A549 treated with dexamethasone at 1 μM for 4 hours (cell line): ENCODE measurements at places on chromosomes 12 and 14. TPM values are rescaled to one million over a fixed set of nuclear protein-coding genes. Genes with fewer than 3 reads are reported as not detected.

METAP2 gene
- 128 to 169 TPM (median 134 TPM) in 5 replicates for total RNA-seq

ADCK1 gene
- 4.4 to 6.5 TPM (median 5.6 TPM) in 5 replicates for total RNA-seq

DRAM1 gene
- 18.2 to 20.5 TPM (median 18.5 TPM) in 5 replicates for total RNA-seq

ANAPC7 gene
- 47.0 to 60.7 TPM (median 57.1 TPM) in 5 replicates for total RNA-seq

GPR65 gene
- total RNA-seq = not detected in 5 replicates

KRT78 gene
- 0.12 to 0.36 TPM (median 0.19 TPM) in 4 of 5 replicates, not detected in the other for total RNA-seq

C14orf180 gene
- not detected in 5 replicates for total RNA-seq

KRT73 gene
- not detected in 5 replicates for total RNA-seq

KRT3 gene
- total RNA-seq = 0.05 to 0.06 TPM (median 0.05 TPM) in 3 of 5 replicates, not detected in the others

TAS2R50 gene
- not detected in 5 replicates for total RNA-seq

GDF3 gene
- total RNA-seq = not detected in 5 replicates

TEX52 gene
- total RNA-seq = not detected in 5 replicates

DYRK2 gene
- total RNA-seq = 8.5 to 14.4 TPM (median 11.9 TPM) in 5 replicates

PDZRN4 gene
- total RNA-seq = 0.02 to 0.05 TPM (median 0.04 TPM) in 3 of 5 replicates, not detected in the others

PMCH gene
- total RNA-seq = not detected in 5 replicates

SLCO1C1 gene
- not detected in 5 replicates for total RNA-seq

LETMD1 gene
- total RNA-seq = 18.6 to 25.1 TPM (median 22.1 TPM) in 5 replicates

NTS gene
- total RNA-seq = 51.3 to 83.4 TPM (median 63.5 TPM) in 5 replicates

ETFBKMT gene
- total RNA-seq = 0.82 to 1.3 TPM (median 0.92 TPM) in 5 replicates

CD163L1 gene
- total RNA-seq = 0.23 to 0.61 TPM (median 0.36 TPM) in 5 replicates

MSI1 gene
- 0.99 to 1.9 TPM (median 1.2 TPM) in 5 replicates for total RNA-seq

TRHDE gene
- 0.04 to 0.11 TPM (median 0.05 TPM) in 4 of 5 replicates, not detected in the other for total RNA-seq

RGS6 gene
- 0.04 TPM in 1 of 5 replicates, not detected in the others for total RNA-seq

BEST3 gene
- 0.86 to 1.9 TPM (median 1.2 TPM) in 5 replicates for total RNA-seq

TTC9 gene
- 3.1 to 4.1 TPM (median 3.6 TPM) in 5 replicates for total RNA-seq

HOXC6 gene
- total RNA-seq = 3.9 to 5.6 TPM (median 4.8 TPM) in 5 replicates

RAD51AP1 gene
- 14.9 to 20.8 TPM (median 18.0 TPM) in 5 replicates for total RNA-seq

SLC25A47 gene
- total RNA-seq = not detected in 5 replicates

LRRC43 gene
- total RNA-seq = 0.09 to 0.24 TPM (median 0.21 TPM) in 5 replicates

GLI1 gene
- 4.5 to 7.8 TPM (median 5.9 TPM) in 5 replicates for total RNA-seq

TAMALIN gene
- 0.67 to 1.4 TPM (median 0.88 TPM) in 5 replicates for total RNA-seq

ALG10 gene
- total RNA-seq = 4.4 to 6.7 TPM (median 5.2 TPM) in 5 replicates

AMDHD1 gene
- total RNA-seq = 1.6 to 2.8 TPM (median 2.3 TPM) in 5 replicates

CDC42BPB gene
- 64.8 to 92.3 TPM (median 85.7 TPM) in 5 replicates for total RNA-seq

CLEC2A gene
- not detected in 5 replicates for total RNA-seq

NGB gene
- total RNA-seq = 0.05 TPM in 1 of 5 replicates, not detected in the others

RFX4 gene
- total RNA-seq = 0.02 to 0.07 TPM (median 0.04 TPM) in 4 of 5 replicates, not detected in the other

KCNJ8 gene
- total RNA-seq = 0.21 to 0.27 TPM (median 0.24 TPM) in 5 replicates

WNT5B gene
- total RNA-seq = 2.0 to 3.6 TPM (median 2.8 TPM) in 5 replicates

TBX5 gene
- not detected in 5 replicates for total RNA-seq

ADSS1 gene
- total RNA-seq = 5.1 to 6.7 TPM (median 5.5 TPM) in 5 replicates

FGD4 gene
- total RNA-seq = 18.6 to 31.4 TPM (median 23.7 TPM) in 5 replicates

SRRM4 gene
- total RNA-seq = not detected in 5 replicates

GNB3 gene
- total RNA-seq = 0.59 to 2.3 TPM (median 1.5 TPM) in 5 replicates

CABP1 gene
- 0.18 to 0.54 TPM (median 0.28 TPM) in 5 replicates for total RNA-seq

KRT2 gene
- total RNA-seq = not detected in 5 replicates

ZFHX2 gene
- total RNA-seq = 0.44 to 1.1 TPM (median 0.80 TPM) in 5 replicates

OTUB2 gene
- 2.5 to 3.7 TPM (median 3.1 TPM) in 5 replicates for total RNA-seq

FOXG1 gene
- total RNA-seq = 0.15 to 0.25 TPM (median 0.23 TPM) in 5 replicates

ASCL1 gene
- total RNA-seq = not detected in 5 replicates

KCNC2 gene
- not detected in 5 replicates for total RNA-seq

RTL1 gene
- 0.21 to 0.29 TPM (median 0.24 TPM) in 5 replicates for total RNA-seq
